ENCODE measurements at places on chromosomes 2 and 18.

DNA sequence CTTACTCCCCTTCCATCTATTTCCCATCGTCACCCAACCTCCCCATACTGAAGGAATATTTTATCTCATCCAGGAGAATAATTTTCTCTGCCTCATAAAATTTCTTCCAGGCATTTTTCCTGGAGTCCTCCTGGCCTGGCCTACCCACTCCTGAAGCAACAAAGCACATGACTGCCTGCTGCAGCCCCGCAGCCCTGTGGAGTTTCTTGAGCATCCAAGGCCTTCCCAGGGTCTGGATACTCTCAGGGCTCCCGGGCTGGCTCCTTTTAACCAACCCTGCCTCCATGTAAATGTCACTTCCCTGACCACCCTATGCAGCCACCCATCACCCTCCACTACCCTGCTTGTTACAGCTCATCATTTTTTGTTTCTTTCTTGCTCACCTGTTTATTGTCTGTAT lies 64.0 kb downstream of the CDH20 start:
- no peak for DNase-seq

DNA sequence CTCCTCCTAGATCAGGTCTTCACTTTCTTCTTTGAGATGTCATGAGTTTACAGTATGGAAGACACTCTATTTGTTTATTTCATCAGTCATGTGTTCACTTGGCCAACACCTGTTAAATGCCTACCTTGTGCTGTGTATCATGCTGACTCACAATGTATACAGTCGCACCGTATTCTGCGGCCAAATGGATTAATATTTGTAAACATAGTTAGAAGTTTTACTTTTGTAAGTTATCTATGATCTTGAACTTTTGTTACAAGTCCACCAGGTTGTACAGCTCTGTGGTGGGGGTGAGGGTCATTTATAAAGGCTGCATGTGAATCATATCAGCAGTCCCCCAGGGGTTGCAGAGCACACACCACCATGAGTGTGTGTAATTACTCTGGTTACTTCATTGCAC lies 408.7 kb upstream of the NRP2 start:
- DNase-seq: no peak

- no peak for DNase-seq
Measured at GRCh38 chr18:37276111-37276890, 289.3 kb downstream of the CELF4 start.

- no peak for DNase-seq
Measured at GRCh38 chr2:180219491-180219890, 212.4 kb upstream of the CWC22 start.

GRCh38 chr18:36828157-36828629 lies 609 bp downstream of the TPGS2 start:
- DNase-seq: peak; percentile 3

DNA sequence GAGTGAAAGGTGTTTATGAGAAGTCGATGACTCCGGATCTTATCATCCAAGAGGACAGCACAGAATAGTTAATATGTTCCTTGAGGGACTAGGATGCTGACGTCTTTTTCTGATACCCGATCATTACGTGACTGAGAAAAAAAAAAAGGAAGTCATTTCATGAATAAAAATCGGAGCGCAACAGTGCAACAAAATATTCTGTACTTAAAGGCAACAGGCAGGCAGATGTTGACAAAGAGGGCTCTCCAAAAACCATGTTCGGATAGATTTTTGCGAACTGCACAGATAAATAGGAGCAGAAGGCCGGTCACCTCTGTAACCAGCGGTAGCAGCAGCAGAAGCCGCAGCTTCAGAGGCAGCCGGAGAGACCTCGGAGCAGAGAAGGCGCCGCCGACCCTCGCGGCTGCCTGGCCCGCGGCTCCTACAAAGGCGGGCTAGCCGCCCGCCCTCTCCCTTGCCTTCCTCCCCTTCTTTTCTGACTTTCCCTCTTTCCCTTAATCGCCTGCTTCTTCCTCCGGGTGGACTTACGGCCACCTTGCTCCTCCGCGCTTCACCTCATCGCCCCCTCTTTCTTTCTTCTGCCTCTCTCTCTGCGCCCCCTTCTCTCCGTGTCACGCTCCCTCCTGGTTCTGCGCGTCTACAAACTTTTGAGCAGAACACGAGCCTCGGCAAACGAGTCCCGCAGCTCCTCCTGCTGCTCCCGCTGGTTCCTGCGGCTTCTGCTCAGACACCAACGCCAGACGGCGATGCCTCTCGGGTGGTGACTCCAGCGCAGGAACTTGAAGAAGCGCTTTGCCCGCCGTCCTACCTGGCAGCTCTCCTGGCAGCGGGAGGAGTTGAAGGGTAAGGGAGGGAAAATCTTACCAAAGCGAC lies at the start of gene ADCYAP1:
Gene ADCYAP1, plus strand, starts transcription at position 654 of the 873 bp plus-strand sequence. CDS start 516 bp downstream, outside the sequence.
- DNase-seq: no peak

All from activated CD4-positive, alpha-beta T cell treated with anti-CD3 and anti-CD28 coated beads, Interleukin-2, amount 50 U/mL, for 4 hours (primary cell).